Kasumi-1 (cell line): ENCODE measurements at places on chromosomes 5 and 9.

- no peak for DNase-seq
Measured at GRCh38 chr5:2991884-2992283, 240.4 kb upstream of the IRX2 start.

DNA sequence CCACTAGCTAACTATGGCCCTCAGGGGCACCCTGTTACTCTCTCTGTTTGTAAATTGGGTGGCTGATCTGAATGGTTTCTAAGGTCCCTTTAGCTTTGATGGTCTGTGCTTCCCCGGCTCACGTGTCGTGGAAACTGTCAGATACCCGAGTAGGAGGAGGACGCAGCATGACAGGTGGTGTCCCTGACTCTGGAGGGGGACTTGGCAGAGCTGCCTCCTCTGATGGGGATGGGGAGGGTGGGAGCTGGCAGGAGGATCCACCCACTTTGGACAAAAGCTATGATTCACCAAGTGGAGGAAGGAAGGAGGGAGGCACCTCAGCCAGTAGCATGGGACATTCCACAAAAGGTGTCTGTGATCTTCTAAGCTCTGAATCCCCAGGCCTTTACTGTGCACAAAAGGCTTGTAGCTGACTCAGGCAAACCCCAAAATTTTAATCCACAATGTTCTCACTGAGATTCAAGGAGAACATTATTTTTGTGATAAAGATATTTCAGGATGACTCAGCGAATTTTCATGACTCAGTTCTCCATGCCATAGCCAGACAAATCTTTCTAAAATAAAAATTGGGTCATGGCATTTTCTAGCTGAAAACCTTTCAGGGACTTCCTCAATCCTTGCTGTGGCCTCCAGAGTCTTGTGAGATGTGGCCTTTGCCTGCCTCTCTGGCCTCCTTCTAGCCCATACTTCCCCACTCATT is 131.0 kb upstream of the BRINP1 start:
- no peak for DNase-seq

- DNase-seq, result no peak
Measured at GRCh38 chr5:34854459-34855174, 15.7 kb downstream of the TTC23L start.

DNA sequence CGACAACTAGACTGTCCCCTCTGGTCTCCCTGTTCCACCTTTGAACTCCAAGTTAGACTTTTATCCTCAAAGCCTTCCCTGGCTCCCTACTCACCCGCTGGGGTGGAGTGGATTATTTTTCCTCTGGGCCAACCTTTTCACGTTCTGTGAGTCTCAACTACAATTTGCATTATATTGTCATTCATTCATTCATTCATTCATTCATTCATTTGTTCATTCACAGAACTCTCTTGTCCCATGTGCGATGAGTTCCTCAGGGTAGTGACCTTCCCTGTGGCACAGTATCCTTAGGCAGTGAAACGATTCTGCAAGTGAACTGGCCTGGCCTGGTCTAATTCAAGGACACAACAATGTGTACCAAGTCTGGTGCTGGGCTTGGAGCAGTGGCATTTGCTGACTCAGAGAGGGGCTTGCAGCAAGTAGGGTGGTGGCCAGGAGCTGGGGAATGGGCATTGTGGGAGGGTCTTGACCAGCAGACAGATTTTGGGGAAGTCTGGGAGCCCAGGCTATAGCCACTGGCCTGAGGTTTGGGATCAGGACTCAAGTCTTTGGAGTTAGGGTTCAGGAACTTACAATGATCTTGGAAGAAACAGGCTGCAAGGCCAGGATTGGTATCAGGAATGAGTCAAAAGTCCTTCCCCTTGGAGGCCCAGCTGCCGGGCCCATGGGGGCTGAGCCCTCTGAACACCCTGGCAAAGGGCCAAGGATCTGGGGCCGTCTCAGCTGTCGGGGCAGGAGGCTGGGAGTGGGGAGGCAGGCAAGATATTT is 37.2 kb upstream of the COL15A1 start:
- peak; percentile 24 for DNase-seq

DNA sequence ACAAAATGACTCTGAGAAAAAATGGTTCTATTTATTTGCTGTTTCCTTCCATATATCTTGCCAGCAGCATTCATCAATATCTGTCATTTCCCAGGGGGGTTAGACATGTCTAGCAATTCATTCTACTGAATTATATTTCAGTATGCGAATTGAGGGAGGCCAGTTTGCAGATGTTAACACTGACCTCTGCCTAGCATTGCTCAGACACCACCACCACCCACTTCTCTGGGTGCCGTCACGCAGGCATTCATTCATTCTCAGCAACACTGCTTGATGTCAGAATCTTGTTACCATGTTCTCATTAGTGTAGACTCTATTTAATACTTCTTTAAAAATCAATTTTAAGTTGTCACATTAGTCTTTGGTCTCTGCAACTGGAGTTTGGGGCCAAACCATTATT is 181.7 kb downstream of the MAST4 start:
- DNase-seq, result no peak

GRCh38 chr9:126463426-126463825 is 136.8 kb downstream of the MVB12B start:
- DNase-seq, result no peak

- DNase-seq, result no peak
Measured at GRCh38 chr9:135410831-135411473, 68.6 kb upstream of the PPP1R26 start.

DNA sequence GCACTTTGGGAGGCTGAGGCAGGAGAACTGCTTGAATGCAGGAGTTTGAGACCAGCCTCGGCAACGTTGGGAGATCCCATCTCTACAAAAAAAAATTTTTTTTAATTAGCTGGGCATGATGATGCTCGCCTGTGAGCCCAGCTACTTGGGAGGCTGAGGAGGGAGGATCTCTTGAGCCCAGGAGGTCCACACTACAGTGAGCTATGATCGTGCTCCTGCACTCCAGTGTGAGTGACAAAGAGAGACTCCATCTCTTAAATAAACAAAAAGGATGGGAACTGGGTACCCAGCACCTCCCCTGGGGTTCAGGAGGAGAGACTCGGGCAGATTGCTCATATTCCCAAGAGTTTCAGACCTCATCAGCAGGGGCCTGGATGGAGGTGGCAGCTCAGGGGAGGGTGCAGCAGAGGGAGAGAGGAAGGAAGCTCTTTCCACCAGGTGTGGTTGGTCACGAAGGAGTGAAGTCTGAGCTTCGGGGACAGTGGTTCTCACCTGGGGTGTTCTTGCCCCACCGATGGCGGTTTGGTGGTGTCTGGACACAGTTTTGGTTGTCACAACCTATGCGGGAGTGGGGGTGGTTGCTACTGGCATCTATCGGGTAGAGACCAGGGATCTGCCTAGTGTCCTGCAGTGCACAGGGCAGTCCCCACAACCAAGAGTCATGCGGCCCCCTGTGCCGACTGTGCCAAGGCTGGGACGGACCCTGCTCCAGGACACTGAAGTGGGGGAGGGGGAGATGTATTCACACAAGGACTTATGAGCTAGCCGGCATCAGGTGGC is 72.7 kb downstream of the ANKRD33B start:
- DNase-seq, result no peak

DNA sequence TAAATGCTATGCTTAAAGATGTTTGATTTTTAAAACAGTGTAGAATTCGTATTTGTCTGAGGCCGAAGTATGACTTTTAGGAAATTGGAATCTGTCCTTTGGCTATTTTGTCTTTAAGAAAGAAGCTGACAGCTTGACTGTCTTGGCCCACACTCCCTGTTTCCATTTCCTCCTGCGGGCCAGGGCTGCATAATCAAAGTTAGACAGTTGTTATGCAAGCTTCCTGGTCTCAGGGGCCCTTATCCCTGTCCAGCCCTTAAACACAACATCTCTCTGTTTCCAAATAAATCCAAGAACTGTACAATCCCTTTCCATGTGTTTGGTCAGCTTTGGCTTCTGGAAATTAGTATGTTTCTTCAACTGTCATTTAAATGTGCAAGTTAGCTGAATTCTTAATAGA is 54.6 kb upstream of the ECM2 start:
- peak; percentile 37 for DNase-seq

GRCh38 chr5:149831492-149831891 is 101.4 kb downstream of the PPARGC1B start:
- DNase-seq, result no peak

DNA sequence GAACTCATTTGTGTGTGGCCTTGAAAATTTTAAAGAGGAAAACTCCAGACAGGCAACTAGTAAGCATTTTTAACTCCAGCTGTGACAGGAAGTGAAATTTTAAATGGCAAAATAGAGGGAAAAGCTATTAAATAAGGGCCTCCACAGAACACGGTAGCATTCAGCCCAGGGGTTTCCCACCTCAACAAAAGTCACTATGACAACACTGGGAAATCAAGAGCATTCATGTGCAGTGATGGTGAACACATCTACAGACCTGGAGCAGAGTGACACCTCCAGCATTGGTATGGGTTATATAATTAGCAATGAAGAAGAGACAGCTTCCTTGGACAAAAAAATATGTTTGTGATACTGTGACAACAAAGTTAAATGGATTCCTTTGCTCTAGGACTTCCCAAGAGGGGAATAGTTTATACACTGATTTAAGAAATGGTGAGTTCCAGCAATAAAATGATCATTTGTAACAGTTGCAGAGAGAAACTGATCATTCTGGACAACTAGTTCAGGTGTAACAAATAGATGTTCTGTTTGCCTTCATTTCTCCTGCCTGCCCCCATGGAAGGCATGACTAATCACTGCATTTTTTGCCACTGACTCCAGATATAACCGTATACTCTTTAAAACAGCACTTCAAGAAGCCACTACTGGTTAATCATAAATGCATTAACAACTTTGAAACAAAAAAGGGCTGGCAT is 93.3 kb upstream of the SLC44A1 start:
- no peak for DNase-seq

- no peak for DNase-seq
Measured at GRCh38 chr5:129356846-129357245, 103.3 kb upstream of the ADAMTS19 start.

GRCh38 chr5:78519198-78519941 is 129.2 kb downstream of the LHFPL2 start:
- DNase-seq, result no peak

GRCh38 chr9:82805027-82805426 is 257.9 kb downstream of the RASEF start:
- DNase-seq, result peak; percentile 9

DNA sequence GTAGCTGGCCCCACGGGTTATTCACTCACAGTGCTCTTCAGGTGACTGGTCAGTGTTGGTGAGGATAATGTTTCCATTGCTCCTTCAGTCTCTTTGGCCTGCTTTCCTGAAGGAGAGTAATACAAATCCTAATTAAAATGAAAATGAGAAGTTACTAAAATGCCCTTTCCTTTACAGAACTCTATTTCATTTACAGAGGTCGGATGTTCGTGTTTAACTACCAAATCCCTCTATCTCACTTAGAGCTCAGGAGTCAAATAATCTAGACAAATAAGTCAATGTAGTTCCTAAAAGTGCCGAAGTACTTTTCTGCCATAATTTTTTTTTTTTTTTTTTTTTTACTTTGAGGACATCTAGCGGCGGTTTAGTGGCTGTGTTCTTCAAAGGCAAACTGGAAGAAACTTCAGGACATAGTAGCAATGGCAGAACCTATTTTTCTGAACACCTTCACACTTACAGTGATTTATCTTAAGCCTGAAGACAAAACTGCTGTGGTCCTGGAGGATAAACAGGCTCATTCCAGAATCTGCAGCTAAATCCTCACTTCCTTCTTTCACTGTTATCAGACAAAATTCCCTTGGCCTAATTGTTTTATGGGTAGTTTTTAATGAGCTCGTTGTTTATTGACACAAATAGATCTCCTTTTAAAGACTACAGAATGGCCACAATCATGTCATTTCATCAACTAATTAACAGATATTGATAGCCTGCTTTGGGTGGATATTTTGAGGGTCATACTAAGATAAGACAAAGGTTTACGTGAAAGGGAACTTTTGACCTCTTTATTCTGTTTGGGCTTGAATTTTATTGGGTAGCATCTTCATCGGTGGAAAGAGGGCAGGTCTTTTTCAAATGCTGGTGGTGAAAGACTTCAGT is 207.6 kb upstream of the DMRTA1 start:
- peak; percentile 20 for DNase-seq

DNA sequence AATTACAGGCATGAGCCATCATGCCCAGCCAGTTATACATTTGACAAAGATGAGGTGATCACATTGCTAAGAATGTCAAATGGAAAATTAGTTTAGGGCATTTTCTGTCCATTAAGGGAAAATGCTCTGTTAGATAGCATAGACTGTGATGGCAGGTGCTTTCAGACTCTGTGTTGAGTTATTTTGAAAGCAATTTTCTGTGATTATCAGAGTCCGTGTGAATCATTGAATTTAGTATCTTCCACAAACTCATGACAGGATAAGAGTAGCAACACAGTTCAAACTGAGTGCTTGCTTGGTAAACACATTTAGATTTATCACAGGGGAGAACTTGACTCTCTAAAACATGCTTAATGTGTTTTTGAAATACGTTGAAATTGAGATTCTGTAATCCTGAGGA is 69.0 kb downstream of the GAPVD1 start:
- no peak for DNase-seq

- no peak for DNase-seq
Measured at GRCh38 chr5:164306662-164307061, 801.2 kb downstream of the MAT2B start.

DNA sequence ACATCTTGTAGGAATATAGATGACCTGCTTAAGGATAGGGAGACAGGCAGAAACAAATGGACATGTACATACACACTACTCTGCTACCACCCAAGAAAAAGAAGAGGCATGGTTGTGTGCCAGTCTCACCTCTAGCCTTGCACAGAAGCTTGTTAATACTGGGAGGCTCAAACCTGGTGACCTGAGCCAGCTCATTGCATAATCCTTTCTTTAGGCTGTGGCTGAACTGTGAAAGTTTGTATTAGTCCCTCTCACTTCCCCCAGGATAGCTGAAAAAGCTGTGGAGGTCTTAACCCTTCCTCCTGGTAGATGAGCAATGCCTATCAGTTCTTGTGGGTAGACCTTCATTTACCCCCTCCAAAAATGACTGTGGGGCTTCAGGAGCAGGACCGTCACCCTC is 28.7 kb downstream of the TPD52L3 start:
- DNase-seq, result no peak

DNA sequence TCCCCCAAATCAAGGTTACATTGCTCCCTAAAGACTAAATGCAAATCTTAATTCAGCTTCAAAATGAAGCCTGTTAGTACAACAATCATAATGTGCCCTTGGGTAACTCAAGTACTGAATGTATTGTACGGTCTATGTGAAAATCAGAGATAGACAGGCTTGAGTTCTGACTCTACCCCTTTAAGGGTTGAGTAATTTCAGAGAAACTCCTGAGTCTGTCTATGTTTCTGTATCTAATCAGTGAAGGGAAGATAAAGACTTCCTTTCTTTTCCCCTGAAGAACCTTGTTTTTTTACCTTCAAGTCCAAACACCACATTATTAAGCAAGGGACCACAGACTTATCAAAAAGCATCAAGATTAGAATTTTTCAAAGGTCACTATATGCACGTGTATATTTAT is 108.2 kb downstream of the MPDZ start:
- DNase-seq, result no peak

- DNase-seq, result no peak
Measured at GRCh38 chr5:422323-423232, 20.4 kb upstream of the EXOC3 start.

GRCh38 chr9:127333221-127334064 is 63.5 kb upstream of the SLC2A8 start:
- DNase-seq, result no peak
